SJSA1 (cell line): ENCODE measurements at places on chromosomes 7 and 10. TPM values are rescaled to one million over a fixed set of nuclear protein-coding genes. Genes with fewer than 3 reads are reported as not detected.

DNA sequence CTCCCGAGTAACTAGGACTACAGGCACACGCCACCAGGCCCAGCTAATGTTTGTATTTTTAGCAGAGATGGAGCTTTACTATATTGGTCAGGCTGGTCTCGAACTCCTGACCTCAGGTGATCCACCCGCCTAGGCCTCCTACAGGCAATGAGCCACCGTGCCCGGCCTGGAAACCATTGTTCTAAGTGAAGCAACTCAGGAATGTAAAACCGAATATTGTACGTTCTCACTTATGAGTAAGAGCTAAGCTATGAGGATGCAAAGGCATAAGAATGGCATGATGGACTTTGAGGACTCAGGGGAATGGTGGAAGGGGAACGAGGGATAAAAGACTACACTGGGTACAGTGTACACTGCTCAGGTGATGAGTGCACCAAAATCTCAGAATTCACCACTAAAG is 235.1 kb upstream of the AUTS2 start:
- H3K4me1 ChIP-seq, result no peaks in the 10 kb centered on the region
- no peaks in the 10 kb centered on the region for H3K27me3 ChIP-seq
- DNase-seq, result no peak
- H3K4me3 ChIP-seq, result no peak overlapping the region
- no peak overlapping the region for H3K27ac ChIP-seq

DNA sequence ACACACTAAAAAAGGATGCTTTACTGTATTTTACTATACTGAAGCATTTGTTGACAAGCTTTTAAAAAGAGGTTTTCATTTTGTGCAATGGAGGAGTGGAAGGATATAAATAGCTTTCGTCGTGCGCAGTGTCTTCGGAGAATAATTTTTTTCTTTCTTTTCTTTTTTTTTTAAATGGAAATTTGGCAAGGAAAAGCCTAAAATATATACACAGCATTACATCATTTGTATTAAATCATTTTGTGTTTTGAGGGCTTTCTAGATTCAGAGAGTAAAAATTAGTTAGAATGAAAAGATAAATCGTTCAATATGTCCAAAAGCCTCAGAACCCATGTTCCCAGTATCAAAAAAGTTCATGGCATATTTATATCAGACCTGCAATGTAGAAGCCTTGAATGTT is 150.2 kb upstream of the FERD3L start:
- no peaks in the 10 kb centered on the region for H3K36me3 ChIP-seq
- no peaks in the 10 kb centered on the region for H3K27me3 ChIP-seq
- H3K4me1 ChIP-seq, result no peaks in the 10 kb centered on the region
- no peak overlapping the region for H3K27ac ChIP-seq

DNA sequence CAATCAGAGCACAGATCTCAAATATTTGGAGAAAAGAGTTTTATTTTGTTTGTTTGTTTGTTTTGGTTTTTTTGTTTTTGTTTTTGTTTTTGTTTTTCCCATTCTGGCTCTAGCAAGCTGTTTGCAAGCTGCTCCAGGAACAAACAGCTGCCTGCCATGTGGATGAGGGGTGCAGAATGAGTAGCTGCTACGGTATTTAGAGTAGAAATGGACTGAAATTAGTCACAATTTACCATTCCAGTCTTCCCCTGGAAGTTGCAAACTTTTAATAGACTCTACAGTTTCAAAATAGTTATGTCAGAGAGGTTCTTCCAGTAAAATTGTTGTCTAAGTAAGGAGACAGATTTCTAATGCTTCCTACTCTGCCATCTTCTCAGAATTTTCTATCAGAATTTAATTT is 27.1 kb upstream of the TAS2R16 start:
- peaks cover 24% of the 10 kb centered on the region for H3K4me1 ChIP-seq
- H3K36me3 ChIP-seq, result no peaks in the 10 kb centered on the region
- DNase-seq, result no peak
- no peaks in the 10 kb centered on the region for H3K27me3 ChIP-seq
- no peak overlapping the region for H3K4me3 ChIP-seq

SLC39A12 gene
- total RNA-seq, result not detected in 2 replicates

BMPR1A gene
- 35.3 and 53.4 TPM in 2 replicates for total RNA-seq

NEBL gene
- 0.22 and 0.66 TPM in 2 replicates for total RNA-seq

NEUROG3 gene
- total RNA-seq, result not detected in 2 replicates

STAG3 gene
- total RNA-seq, result 0.26 TPM in 1 of 2 replicates, not detected in the other
